Activated gamma-delta T cell treated with anti-CD3 and anti-CD28 coated beads, Interleukin-2, amount 50 U/mL, for 16 hours (primary cell): ENCODE measurements at places on chromosomes 2 and 18.

- DNase-seq: no peak
Observed at GRCh38 chr2:69459936-69460335, 22.7 kb upstream of the NFU1 start.

- DNase-seq: peak; percentile 5
Observed at GRCh38 chr2:54106631-54107454, 8.6 kb upstream of the ACYP2 start.

- no peak for DNase-seq
Observed at GRCh38 chr2:20616341-20616871, 34.5 kb downstream of the HS1BP3 start.

- DNase-seq: no peak
Observed at GRCh38 chr2:97816411-97816810, 103.0 kb downstream of the ZAP70 start.

DNA sequence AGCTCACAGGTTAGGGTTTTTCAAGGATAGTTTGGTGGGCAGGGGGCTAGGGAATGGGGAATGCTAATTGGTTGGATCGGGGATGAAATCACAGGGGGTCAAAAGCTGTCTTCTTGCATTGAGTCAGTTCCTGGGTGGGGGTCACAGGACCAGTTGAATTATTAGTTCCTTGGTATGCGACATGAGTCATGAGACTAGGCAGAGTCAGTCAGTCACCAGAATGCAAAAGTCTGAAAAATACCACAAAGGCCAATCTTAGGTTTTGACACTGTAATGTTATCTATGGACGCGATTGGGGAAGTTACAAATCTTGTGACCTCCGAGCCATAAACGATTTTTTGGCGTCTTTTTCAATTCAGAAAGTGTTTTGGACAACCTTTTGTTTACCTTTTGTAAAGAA, 101.2 kb downstream of the ZNF519 start:
- no peak for DNase-seq

DNA sequence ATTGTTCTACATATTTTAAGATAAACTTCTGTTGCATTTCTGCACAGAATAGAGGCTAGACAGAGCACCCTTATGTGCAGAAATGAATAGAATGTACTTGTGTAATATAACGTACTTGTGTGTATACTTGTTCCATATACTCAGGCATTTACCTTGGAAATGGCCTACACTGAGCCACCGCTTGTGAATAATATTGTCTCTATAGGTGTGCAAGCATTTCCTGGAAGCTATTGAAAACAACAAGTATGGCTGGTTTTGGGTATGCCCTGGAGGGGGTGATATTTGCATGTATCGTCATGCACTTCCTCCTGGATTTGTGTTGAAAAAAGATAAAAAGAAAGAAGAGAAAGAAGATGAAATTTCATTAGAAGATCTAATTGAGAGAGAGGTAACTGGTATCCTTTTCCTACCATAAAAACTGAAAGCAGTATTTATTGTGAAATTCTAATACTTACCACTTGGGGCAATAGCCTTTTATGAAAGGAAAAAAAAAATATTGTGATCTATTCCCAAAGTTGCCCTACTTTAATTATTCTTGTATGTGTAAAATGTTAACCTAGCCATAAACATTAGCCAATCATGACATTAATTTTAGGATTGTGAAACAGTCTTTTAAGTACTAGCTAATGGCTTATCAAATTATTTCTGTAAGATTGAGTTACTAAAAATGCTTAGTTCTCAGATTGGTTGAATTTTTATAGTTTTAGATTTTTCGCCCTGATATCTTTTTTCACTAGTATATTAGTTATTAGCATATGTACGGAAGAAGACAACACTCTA, 18.0 kb downstream of the ZC3H15 start:
- no peak for DNase-seq

DNA sequence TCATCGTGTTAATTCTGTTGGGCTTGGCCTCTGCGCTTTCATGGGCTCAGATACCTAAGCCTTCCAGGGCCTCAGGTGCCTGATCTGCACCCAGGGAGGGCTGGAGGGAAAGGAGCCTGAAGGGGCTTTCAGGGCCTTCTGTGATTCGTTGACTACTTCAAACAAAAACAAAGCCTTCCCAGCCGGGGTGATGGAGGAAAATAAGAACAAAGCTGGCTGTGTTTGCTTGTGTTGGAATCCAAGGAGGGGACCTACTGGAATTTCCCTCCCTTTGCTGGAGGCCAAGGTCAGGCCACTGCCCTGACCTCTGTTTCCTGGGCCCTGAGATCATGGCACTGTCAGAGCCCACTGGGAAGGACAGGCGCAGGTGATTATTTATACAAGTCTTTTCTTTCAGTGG, 135.3 kb downstream of the KLHL29 start:
- no peak for DNase-seq

DNA sequence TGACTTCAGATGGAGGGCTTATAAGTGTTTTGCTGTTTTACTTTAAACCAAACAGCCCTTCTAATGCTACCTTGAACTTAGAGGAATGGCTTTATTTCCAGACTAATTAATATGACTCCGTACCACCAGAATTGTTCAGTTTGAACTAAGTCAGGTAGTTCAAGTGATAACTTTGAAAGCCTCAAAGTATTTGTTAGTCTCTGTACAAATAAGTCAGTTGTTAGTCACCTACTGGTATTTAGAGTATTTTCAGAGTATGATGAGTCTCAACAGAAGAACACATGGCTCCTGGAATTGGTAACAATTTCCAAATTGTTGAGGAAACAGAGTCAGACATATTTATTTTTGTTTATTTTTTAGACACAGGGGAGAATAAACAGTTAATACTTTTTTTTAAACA, 381.8 kb upstream of the NRXN1 start:
- DNase-seq: no peak

- DNase-seq: no peak
Observed at GRCh38 chr2:16526193-16526592, 139.4 kb downstream of the CYRIA start.

DNA sequence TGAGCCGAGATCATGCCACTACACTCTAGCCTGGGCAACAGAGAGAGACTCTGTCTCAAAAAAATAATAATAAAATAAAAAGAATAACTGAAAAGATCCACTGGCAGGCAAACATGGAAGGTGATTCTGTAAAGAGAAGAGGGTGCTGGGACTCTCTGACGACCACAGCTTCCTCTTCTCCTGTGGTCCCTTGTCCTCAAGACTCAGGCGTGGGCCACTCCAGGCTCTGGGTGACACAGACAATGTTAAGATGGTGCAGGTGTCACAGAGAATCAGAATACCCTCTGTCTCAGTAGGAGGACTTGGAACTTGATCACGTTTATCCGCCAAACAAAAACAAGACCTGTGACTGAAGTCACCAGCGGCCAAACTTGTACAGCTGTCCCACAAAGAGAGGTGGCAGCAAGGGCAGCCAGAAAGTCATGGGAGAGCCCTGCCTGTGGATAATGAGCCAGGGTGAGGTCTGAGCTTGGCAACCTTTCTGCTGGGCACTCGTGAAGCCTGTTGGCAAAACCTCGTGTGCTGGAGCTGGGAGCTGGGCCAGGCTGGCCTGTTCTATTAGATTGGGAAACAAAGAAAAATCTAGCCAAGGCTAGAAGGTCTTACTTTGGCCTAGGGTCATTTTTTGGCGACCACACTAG, 76.4 kb upstream of the ITGA6 start:
- no peak for DNase-seq

GRCh38 chr18:37575646-37576045, 10.0 kb upstream of the CELF4 start:
- DNase-seq: no peak

DNA sequence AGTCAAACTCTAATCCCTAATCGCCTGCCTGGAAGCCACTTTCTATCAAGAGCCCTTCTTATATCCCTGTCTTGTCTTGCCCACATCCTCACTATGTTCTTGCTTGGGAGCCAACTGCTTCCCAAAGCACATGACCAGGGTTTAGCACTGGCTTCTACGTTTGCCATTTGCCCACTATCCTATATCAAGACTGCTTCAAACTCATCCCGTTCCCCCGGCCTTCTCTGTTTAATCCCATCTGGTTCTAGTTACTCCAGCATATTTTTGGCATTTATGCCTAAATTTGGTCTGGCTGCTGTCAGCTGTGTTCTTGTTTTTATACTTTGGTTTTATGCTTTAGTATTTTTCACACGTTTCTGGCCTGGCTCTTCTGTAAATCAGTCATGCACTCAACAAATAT, 40.2 kb downstream of the POLR1A start:
- DNase-seq: no peak

GRCh38 chr2:186590350-186590758, 498 bp downstream of the ITGAV start:
- no peak for DNase-seq

DNA sequence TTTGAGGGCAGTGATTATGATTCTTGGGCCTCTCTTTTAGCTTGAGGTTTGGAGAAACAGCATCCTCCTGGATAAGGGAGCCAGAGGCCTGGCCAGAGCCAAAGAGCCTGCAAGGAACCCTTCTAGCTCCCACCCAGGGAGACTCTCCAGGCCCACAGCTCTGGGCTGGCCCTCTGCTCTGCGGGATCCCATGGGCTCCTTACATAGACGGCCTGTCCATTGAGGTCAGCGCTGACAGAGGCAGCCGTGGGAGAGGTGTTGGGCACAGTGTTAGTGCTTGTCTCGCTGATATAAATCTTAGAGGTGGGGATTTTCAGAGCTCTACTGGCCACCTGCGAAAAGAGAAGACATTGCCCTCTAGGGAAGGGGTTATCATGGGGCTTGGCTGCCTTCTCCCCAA, 67.2 kb downstream of the XDH start:
- DNase-seq: no peak

DNA sequence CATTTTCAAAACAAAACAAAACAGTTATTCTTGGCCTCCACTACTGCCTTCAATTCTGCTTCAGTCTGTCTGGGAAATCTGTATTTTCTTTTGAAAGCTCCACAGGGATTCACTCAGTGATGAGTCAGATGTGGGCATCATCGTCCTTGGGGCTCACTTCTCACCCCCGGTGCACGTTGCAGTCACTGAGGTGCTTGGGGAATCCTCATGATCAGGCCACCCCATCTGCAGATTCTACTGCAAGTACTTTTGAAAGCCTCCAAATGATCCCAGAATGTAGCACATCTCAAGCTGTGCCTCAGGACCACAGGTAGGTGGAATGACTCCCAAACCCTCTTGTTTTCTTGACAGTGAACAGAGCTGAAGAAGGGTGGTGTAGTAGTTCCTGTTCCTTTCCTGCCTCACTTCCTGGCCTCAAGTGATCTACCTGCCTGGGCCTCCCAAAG, 34.3 kb downstream of the LPIN2 start:
- DNase-seq: no peak

- no peak for DNase-seq
Observed at GRCh38 chr2:29718076-29718686, 203.2 kb downstream of the ALK start.

GRCh38 chr2:241629762-241630435, 7.1 kb downstream of the THAP4 start:
- DNase-seq: no peak

GRCh38 chr2:67985586-67985985, 77.2 kb downstream of the C1D start:
- DNase-seq: no peak

- no peak for DNase-seq
Observed at GRCh38 chr2:24163186-24163585, 11.7 kb upstream of the FAM228A start.

GRCh38 chr18:50775726-50776125, 44.1 kb downstream of the MRO start:
- no peak for DNase-seq

DNA sequence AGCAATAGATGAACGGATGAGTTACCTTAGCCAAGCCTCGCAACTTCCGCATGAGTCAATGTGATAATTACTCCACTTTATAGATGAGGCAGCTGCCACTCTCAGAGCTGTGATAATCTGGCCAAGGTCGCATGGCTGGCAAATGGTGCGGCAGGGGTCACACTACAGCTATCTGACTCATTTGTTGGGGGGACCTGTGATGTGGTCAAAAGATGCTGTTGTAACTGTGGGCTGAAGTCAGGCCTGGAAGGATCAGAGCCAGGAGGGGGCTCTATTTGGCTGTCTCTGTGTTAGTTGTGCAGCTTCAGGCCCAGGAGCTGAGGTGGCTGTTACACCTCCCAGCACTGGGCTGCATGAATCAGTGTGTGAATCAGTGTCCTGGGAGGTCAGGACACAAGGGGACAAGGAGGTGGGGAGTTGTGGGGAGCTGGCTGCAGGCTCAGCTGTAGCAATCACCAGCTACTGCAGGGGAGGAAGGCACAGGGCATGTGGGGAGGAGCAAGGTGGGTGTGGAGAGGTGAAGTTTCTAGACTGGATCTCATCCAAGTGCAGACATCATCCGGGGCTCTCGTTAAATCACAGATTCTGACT, 33.1 kb downstream of the NGEF start:
- DNase-seq: no peak

GRCh38 chr2:206004004-206004693, 81.8 kb downstream of the INO80D start:
- no peak for DNase-seq
